NCI-H187 treated with DMSO at 0.1 percent for 48 hours (cell line): ENCODE measurements at places on chromosomes 6 and 20.

- DNase-seq, result no peak
Measured at GRCh38 chr6:5640614-5641013, 366.1 kb downstream of the NRN1 start.

- no peak for DNase-seq
Measured at GRCh38 chr20:19426356-19426755, 213.9 kb downstream of the SLC24A3 start.

DNA sequence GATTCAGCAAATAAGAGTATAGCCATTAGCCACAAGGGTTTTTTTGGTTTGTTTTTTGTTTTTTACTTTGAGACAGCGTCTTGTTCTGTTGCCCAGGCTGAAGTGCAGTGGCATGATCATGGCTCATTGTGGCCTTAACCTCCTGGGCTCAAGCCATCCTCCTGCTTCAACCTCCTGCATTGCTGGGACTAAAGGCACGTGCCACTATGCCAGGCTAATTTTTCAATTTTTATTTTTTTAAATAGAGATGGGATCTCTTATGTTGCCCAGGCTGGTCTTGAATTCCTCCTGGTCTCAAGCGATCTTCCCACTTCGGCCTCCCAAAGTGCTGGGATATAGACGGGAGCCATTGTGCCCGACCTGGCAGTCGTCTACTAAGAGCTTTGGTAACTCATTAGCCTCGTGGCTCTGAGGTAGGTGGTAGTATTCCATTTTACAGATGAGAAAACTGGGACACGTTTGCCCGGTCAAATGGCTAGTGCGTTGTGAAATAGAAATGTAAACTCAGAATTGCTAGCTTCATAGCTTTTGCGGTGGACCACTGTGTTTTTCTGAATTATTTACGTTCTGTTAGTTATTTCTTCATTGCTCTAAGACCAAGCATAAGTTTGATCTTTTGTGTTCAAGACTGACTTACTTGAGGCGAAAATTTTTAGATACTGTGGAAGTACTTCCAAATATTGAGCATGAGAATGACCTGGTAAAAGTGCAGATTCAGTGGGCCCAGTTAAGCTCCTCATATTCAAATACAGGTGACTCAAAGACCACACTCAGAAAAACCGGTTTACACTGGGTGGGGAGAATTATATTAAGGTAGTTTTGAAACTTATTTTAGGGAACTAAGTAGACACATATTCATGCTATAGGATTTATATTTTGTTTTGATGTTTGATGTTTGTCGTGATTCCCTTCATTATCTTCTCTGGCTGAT is 2.1 kb downstream of the PANK2 start:
- DNase-seq, result no peak

- DNase-seq, result no peak
Measured at GRCh38 chr6:157063176-157063905, 260.0 kb downstream of the TMEM242 start.

- no peak for DNase-seq
Measured at GRCh38 chr6:100446115-100447080, 18.3 kb downstream of the SIM1 start.

GRCh38 chr6:154509421-154510143 is 903 bp downstream of the CNKSR3 start:
- no peak for DNase-seq

- DNase-seq, result no peak
Measured at GRCh38 chr20:6231556-6231955, 108.7 kb upstream of the FERMT1 start.

GRCh38 chr20:51491393-51491792 is 51.1 kb downstream of the NFATC2 start:
- DNase-seq, result no peak

DNA sequence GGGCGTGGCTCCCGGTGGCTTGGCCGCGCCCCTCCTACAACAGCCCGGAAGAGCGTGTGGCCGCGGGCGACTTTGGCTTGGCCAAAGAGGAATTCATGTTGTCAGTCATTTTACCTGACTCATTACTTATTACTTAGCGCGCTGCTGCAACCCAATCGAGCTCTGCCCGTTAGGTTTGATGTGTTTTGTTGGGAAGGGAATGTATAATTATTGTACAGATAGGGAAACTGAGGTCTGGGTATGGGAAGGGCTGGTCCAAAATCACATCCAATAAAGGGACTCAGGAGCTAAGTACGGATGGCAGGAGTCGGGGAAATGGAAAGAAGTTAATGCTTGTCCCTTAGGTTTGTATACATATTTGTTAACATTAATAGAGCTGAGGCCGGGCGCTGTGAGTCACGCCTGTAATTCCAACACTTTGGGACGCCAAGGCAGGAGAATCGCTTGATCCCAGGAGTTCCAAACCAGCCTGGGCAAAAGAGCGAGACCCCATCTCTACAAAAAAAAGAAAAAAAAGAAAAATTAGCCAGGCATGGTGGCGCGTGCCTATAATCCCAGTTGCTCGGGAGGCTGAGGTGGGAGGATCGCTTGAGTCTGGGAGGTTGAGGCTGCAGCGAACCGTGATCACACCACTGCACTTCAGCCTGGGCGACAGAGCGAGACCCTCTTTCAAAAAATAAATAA is 639 bp upstream of the ZNF335 start:
- no peak for DNase-seq

GRCh38 chr6:41836022-41836659 is 48.6 kb downstream of the TOMM6 start:
- no peak for DNase-seq

DNA sequence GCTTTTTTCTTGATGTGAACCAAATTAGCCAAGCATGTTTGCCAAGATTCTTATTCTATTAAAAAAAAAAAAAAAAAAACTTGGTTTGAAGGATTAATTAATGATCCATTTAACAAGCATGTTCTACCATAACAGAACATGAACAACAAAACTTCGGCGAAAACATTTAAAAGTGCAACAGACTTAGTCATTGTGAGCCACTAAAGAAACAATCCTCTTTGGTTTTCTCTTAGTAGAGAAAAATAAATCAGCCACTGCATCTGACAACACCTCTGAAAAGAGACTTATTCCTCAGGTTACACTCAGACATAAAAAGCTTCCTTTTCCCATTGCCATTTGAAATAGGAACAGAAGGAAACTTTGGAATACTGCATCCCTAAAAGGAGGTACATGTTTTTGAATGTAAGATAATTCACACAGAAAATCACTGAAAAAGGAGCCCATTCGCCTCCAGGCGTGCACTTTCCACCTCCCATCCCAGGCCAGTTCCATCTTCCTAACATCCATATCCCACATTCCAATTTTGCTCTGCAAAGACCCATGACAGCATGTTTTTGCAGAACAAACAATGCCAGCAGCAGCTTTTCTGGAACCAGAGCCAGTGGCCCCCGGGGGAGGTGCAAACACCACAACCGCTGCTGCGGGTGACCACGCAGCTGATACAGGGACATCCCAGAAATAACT is 79.5 kb downstream of the ZMYND8 start:
- DNase-seq, result no peak

- DNase-seq, result no peak
Measured at GRCh38 chr6:50047026-50047425, 2.7 kb downstream of the DEFB112 start.

DNA sequence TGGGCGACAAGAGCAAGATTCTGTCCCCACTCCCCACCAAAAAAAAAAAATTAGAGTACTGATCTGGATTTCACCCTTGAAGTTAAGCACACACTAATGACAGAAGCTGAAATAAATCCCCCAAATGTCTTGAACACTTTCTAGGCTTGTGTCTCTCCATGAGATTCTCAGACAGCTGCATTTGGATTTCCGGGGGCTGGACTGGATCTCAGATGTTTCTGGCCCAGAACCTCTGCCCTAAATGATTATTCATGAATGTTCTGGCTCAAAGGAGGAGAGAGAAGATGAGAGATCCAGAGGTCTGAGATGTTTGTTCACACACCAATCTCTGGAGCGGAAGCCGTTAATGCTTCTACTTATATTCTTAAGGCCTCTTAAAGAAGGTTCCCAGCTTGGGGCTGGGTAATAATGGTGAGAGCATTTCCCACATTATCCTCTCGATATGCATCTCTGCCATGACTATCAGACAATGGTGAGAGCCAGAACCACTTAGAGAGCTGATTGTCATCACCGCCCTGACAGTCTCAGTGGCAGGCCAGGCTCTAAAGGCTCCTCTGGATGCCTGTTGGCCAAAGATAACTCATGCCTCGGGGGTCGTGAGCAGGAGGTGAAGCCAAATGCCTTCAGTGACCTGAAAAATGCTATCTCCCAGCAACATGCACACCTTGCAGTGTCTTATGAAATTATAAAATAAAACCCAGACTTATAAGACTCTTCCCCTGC is 127.9 kb upstream of the AGPAT4 start:
- no peak for DNase-seq

DNA sequence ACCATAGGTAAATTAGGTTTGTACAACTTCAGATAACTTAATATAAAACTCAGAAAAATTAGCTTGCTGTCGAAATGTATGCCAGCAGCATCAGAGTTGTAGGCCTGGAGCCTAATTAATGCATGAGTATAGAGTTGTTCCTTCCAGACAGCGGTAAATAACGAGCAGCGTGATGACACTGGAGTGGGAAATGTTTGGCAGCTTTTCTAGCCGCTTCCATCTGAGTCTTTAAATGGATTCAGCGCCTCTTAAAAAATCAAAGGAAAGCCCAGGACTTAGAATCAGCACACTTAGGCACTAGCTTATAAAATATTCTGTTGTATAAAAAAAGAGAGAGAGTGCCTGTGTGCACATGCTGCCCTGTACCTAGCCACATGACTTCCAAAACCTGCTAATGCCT is 43.7 kb upstream of the SYNJ2 start:
- DNase-seq, result no peak

DNA sequence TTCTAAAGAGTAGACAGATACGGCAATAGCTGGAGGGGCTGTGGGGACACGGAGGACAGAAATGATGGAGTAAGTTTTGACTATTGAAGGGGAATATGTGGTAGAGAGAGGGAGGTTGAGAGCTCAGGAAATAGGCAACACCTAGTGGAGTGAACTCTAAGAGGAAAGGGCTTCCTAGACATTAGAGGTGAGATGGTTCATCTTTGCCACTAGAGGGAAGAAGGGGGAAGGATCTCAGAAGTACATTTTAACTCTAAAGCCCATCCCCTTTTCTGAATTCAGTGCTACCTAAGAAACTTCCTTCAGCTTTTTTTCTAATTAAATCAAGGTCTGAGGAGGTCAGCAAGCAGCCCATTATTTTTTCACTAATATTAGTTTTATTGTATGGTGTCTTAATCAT is 689.4 kb upstream of the MAP3K7 start:
- no peak for DNase-seq

- no peak for DNase-seq
Measured at GRCh38 chr20:57692393-57692792, 17.4 kb downstream of the PMEPA1 start.

DNA sequence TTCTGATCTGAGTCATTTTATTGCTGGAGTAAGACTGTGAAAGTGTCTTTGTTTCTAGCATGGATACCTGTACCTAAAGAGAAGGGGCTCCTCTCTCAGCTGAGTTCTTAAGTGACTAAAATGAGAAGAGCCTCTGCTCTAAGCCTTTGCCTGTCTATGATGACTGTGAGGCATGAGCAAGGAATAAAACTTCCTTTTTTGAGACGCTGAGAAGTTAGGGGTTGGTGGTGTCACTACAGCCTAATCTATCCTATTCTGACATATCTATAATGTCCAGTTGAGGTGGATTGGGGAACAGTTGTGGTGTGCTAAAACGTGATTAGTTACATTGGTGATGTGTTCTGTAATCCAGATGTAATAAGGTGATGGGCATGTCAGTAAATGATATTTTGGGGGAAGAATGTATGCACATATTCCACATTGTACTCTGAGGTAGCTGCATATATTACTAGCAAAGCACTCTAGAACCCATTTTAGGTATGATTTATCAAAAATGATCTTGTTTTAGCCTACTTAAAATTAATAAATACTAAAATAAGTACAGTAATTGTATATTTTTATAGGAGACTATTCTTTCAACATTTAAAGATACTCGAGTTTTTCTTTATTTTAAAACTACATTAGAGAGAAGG is 18.1 kb downstream of the ADGRB3 start:
- no peak for DNase-seq

- DNase-seq, result peak; percentile 47
Measured at GRCh38 chr20:2742934-2743559, 50.5 kb downstream of the EBF4 start.

DNA sequence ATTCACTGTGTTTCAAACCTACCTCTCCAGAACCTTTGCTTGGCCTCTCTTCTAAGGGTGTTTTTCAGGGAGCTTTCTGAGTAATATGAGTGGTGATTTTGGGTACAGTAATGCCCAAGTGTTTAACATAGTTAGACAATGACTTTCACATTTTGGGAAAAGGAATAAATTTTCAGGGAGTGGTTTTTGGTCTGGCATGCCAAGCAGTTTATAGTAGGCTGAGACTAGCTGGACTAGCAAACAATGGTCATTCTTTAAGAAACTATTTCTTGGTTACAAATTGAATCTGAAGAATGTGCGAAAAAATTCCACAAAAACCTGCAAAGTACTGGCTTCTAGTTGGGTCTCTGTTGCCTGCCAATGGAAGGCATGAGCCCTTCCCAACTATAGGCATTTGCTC is 15.4 kb downstream of the FNDC1 start:
- no peak for DNase-seq

- no peak for DNase-seq
Measured at GRCh38 chr6:30670760-30671527, 1.9 kb downstream of the DHX16 start.

DNA sequence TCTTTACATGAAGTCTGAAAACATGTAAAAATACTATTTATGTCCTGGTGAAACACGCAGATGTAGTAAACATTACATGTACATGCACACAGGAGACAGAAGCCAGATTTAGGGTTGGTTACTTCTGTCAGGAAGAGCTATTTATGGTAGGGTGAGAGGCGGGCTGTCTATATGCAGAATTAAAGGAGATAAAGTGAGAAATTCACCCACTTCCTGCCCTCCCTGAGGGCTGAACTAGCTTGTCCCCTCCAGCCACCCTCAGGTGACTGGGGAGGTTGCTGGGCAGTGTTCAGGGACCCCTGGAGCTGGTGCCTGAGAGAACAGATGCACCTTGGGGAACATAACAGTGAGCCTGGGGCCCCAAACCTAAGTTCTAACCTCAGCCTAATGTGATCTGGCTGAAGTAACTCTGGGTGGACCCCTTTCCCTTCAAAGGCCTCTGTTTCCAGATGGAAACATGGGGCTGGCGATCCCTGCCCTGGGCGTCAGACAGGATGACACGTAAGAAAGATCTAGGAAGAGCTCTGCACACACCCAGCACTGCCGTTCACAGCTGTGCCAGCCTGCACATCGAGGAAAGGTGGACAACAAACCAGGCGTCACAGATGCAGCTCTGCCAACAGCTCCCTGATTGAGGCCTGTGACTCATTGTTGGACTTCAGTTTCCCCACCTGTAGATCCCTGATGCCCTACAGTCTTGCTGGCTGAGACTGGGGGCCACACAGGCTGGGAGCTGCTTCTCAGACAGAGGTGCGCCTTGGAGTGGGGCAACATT is 1.3 kb downstream of the PI16 start:
- no peak for DNase-seq
